Occipital lobe (tissue), 3 donors: ENCODE measurements at places on chromosomes 4 and X. TPM values are rescaled to one million over a fixed set of nuclear protein-coding genes. Genes with fewer than 3 reads are reported as not detected.

GRCh38 chr4:155632310-155632840 lies 34.3 kb upstream of the GUCY1A1 start:
- no peak for DNase-seq

DNA sequence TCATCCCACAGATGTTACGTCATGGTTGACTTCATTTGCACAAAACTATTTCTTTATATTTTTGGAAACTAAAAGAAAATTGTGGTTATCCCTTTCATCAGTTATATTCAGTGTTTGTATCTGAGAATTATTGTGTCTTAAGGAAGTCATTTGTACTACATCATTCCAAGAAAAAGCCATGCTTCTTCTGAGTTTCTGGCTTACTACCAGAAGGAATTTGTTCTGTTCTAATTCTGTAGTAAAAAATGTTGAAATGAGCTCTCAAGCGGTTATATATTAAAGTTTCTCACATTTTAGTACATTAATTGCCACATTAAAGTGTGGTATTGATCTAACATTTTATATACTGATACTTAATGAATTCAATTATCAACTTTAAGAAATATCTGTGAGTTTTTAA lies 1844.5 kb downstream of the PCDH7 start:
- DNase-seq, result no peak

Gene STX18
- 15.4 TPM for total RNA-seq

Gene GLUD2
- total RNA-seq, result 1.1 TPM

Gene CD38
- 6.1 TPM for total RNA-seq

DNA sequence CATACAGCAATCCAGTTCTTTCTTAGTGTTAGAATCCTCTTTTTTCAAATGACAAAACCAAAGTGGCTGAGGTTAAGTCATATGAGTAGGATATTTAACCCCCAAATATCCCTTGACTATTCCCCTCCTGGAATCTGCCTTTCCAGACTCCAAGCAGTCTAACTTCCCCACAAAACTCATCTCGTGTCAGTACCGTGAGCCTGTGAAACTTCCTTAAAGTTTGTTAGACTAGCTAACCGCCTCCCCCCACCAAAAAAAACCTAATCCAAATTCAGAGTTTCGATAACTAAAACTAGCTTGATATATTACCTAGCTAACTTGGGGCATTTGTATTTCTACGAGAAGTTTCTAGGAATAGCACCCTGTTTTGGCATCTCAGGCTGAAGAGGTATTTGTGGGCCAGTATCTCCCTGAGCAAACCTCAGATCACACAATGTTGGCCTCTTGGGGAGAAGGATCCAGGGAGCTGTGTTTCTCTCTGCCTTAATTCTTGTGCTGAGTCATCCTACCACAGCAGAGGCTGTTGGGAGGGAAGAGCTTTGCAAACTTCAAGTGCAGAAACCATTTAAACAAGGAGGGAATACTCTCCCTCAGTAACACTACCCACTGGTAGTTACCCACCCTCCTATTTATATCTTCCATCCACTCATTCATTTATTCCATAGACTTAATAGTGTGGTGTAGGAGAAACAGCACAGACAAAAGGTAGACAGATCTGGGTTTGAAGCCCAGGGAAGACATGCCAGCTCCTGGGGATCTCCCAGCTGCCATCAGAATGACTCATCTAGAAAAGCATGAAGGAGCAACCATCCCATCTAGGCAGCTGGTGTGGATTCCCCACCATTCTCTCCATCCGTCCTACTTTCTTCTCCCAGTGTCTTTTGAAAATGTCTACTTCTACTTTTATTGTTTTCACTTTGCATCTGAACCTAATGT lies 39.3 kb upstream of the TXK start:
- peak; percentile 12 for DNase-seq

Gene AVPR2
- total RNA-seq, result not detected

DNA sequence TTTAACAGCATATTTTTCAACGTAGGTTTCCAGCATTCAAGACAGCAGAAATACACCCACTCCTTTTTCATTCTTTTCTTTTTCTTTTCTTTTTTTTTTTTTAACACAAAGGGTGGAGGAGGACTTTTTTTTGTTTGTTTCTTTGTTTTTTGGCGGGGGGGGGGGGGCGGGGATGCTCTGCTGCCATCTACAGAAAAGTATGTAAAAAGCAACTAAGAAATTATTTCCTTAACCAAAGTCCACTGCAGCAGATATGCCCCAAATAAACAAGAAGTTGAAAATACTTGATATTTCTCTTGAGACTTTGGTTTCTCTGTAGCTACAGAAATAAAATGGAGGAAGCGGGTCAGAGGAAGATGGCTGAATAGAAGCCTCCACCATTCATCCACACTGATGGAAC lies 63.2 kb upstream of the PBDC1 start:
- no peak for DNase-seq

DNA sequence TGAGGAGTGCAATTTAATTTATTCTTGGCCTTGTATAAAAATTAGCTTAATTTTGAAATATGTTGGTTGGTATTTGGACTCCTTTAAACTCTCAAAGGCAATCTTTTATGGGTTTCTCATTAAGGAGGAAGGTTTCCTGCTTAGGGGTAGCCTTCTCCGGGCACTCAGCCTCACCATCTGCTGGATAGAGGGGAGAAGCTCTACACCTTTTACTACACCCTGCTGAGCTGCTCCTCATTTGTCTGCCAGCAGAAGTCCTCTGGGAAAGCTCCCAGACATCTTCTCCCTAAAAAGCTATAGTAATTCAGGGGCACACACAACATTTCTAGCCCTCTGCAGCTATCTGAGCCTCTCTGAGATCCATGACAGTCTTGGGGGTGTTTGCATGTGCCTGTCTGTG lies 179.1 kb downstream of the SOWAHB start:
- DNase-seq, result no peak

DNA sequence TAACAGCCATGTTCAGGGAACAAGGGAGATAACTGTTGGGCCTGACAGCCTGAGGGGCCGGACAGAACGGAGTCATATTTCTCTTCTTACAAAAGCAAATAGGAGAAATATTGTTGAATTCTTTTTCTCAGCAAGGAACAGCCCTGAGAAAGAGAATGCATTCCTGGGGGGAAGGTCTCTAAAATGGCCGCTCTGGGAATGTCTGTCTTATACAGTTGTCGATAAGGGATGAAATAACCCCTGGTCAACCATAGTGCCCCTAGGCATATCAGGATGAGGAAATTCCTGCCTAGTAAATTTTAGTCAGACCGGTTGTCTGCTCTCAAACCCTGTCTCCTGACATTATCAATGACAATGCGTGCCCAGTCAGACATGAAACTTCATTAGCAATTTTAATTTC lies 1925.5 kb downstream of the PCDH7 start:
- no peak for DNase-seq

- no peak for DNase-seq
These were observed 87.8 kb downstream of the FIP1L1 start for GRCh38 chr4:53465281-53465680.

DNA sequence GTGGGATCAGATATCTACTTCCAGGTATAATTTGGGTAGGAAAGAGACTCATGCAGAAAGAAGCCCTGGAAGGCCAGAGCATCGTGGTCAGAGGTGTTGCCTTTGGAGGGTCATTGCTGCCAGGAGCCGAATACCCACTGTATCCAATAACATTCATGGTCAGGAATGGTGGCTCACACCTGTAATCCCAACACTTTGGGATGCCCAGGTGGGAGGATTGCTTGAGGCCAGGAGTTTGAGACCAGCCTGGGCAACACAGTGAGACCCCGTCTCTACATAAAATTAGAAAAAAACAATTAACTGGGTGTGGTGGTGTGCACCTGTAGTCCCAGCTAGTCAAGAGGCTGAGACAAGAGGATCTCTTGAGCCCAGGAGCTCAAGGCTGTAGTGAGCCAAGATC lies 10.9 kb upstream of the F11 start:
- DNase-seq, result no peak

DNA sequence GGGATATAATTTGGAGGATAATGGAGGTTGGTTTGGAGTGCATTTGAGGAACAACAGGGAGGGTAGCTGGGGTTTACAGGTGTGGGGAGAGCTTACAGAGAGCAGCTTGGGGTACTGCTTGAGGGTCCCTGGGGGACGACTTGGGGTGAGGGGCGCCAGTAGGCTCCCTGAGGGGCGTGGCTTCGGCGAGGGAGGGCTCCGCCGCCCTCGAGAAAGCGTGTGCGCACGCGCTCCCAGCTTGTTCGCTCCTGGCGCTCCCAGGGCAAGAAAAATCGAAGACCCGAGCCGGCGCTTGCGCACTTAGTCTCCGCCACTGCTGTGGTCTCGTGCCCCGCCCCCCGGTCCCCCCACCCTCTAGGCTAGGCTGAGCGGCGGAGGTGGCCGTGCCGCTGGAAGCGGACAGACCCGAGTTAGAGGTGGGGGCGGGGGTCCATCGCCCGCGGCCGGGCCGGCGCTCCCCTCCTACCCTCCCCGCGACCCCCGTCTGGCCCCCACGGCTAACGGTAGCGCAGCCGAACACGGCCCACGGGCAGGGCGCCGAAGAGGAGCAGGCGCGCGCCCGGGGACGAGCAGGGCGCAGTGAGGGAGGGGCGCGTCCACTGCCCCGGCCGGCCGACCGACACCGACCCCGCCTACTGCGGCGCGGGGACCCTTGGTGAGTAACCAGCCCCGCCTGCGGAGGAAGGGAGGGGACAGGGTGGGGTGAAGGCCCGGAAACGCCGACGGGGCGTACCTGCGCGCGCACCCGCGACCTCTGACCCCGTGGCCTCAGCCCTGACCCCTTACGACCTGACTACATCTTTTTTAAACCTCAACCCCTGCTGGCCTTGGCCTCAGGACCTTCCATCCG lies 5.4 kb upstream of the CCDC120 start:
- DNase-seq, result no peak

Gene CT55
- total RNA-seq, result not detected

DNA sequence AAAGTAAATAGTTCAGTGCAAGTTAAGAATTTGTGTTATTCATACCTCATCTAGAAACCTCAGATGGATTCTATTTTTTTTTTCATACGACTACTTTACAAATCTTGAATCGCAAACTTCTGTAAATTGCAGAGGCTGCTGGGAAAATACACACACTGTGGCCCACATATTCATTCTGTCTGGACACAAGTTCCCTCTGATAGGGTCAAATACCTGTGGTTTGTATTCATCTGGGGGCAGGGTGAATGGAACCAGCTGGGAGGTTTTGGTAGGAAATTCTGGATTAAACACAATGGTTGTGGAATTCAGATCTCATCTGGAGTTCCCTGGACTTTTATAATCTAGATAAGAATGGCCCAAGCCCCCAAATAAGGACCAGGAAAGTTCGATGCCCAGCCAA lies 56.2 kb downstream of the SPATA18 start:
- DNase-seq, result no peak

Gene XPNPEP2
- 0.31 TPM for total RNA-seq

GRCh38 chrX:106928227-106928626 lies 8.0 kb downstream of the CLDN2 start:
- DNase-seq, result no peak

- no peak for DNase-seq
These were observed 54.4 kb downstream of the FAT1 start for GRCh38 chr4:186669159-186669731.

- DNase-seq, result peak; percentile 41
These were observed 11.6 kb downstream of the PAGE4 start for GRCh38 chrX:49840679-49841078.

- DNase-seq, result no peak
These were observed 124.4 kb downstream of the RELL1 start for GRCh38 chr4:37561803-37562207.

DNA sequence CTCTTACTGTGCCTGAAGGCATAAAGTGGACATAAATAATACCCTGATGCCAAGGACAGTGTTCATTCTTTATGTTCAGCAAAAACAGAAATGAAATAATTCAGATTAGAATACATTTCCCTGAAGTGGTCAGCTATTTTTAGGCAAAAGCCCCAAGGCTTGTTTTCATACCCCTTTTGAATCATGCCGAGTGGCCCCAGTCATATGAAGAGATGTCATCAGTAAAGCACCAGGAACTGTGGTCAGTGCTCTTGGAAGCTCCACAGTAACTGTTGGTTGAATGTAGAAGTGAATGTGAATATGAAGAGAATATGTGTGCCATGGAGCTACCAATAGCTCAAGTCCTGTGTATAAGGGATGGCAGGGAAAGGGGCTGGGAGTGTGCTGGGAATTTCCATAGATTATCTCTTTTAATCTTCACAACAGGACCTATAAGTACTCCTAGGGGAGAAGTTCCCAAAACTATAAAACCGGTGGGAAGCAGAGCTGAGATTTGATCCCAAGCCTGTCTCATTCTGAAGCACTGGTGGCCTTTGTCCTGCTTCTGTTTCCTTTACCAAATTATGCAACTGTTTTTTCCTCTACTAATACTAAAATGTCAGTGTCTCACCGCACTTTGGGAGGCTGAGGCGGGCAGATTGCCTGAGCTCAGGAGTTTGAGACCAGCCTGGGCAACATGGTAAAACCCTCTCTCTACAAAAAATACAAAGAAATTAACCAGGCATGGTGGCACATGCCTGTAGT lies 52.6 kb downstream of the FNIP2 start:
- DNase-seq, result no peak

Gene YY2
- 0.94 TPM for total RNA-seq

DNA sequence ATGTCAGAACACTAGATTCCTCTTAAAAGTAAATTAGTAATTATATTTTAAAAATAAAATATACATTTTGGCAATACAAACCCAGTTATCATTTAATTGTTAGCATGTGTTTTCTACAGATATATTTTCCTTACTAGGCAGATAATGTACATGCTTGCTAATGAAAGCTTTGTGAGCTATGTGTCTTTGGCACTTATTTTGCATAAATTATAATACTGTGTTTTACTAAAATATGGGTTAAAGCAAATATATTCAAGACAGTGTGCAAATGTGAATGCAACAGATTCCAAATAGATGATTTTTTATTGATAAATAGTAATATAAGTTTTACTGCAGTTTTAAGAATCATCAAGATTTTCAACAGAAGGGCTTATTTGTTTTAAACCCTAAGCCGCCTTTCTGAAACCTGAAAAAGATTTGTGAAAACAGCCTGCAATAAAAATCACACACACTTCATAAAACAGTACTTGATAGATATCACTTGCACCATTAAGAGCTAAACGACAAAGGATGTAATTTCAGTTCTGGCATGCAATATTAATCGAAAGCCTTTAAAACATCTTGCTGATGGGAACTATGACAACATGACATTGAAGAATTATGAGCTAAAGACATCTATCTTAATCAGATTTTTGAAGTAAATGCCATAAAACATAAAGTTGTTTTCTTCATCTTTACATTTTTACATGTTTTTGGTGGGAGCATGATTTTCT lies 333.3 kb downstream of the DCTD start:
- DNase-seq, result no peak

Gene FOXP3
- 0.16 TPM for total RNA-seq

GRCh38 chrX:102976286-102976685 lies 39.2 kb downstream of the RAB40AL start:
- DNase-seq, result no peak

Gene ERCC6L
- total RNA-seq, result 0.62 TPM

Gene DCUN1D4
- 119 TPM for total RNA-seq

Gene USP17L30
- not detected for total RNA-seq

GRCh38 chr4:87498446-87498900 lies 30.7 kb downstream of the SPARCL1 start:
- DNase-seq, result no peak

- DNase-seq, result no peak
These were observed 626 bp downstream of the JADE3 start for GRCh38 chrX:46912603-46913491.
